ENCODE measurements at places on chromosomes 13 and 19.

GRCh38 chr13:50361282-50361681 is 346.0 kb downstream of the KCNRG start:
- no peak for DNase-seq

DNA sequence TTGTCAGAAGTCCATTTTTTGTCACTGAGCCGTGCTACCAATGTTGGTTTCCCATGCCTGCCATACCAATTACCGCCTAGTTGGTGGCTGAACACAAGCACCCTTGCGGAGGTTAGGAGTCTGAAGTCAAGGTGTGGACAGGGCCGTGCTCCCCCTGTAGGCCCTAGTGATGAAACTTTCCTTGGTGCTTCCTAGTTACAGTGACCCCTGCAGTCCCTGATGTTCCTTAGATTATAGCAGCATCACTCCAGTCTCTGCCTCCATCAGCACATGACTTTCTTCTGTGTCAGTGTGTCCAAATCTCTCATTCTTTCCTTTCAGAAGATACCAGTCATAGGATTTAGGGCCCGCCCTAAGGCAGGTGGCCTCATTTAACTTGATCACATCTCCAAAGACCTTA is 99.0 kb downstream of the MYO16 start:
- no peak for DNase-seq

DNA sequence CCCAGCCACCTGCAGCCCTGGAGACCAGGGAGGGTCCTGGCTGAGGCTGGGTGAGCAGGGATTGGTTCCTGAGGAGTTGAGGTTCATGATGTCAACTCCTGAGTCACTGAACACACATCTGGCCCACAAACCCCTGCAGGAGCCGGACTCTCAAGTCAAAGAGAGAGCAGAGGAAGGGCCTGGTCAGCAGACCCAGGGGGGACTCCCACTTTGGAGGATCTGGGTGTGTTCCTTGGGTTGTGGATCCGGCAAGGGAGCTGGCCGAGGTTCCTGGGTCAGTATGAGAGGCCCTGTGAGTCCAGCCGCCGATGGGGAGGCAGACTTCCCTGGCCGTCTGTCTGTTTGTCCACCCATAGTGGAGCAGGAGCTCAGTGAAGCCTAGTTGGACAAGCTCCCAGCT is 4.0 kb downstream of the SLC7A10 start:
- no peak for DNase-seq

DNA sequence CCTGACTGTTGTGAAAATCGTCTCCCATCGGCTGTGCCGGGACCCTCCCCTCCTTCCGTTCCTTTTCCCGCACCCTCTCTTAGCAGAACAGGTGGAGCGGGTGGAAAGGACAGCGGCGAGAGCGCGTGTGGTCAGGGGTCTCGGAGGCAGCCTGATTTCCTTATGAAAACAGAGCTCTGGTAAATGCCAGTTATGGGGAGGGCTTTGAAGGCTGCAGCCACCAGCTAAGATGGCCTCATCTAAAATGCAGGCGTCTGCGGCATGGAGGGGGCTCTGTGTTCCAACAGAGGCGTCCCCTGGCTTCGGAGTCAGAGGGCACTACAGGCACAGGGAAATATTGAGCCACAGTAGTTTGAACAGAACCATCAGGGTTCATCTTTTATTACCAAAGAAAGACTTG is 93.8 kb upstream of the SOX1 start:
- DNase-seq, result no peak

- DNase-seq, result no peak
Measured at GRCh38 chr19:52028780-52029123, 573 bp upstream of the ZNF614 start.

DNA sequence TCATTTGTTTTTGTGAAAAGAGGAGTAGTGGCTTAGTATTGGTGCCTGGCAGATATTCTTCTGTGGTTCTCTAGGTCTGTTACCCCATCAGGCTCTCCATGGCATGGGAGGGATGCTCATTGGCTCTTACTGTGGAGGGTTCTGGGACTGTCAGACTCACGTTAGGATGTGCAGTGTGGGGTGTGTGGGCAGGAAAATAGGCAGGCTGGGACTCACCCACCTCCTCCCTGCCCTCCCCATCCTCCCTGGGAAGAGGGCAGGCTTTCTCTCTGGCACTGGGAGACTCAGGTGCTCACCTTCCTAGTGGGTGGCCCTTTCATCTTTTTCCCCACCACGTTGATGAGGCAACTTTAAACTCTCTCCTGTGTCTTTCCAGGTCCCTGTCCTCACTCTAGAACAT is 44.2 kb downstream of the ZNF536 start:
- no peak for DNase-seq

DNA sequence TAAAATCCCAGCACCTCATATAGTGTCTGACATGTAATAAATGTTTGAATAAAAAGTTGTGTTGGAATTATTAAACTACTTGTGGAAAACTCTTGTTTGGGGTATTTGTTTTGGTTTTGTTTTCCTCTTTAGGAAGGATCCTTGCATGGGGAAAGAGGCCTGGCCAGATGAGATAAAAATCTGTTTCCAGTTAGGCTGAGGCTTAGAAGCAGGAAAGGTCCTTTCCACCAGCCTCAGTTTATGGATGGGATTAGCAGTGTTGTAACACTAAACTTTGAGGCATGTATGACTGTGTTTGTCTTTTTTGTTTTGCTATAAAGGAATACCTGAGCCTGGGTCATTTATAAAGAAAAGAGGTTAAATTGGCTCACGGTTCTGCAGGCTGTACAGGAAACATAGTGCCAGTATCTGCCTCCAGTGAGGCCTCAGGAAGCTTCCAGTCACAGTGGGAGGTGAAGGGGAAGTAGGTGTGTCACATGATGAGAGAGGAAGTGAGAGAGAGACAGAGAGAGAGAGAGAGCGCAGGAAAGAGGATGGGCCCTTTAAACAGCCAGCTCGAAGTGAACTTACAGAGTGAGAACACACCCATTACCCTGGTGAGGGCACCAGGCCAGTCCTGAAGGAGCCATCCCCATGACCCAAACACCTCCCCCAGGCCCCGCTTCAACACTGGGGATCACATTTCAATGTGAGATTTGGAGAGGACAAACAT is 21.6 kb downstream of the SPATA13 start:
- DNase-seq, result no peak

GRCh38 chr13:108269601-108270328 is at the start of gene TNFSF13B:
TNFSF13B (plus strand) TSS chr13:108269718; CDS start chr13:108269896, 178 bp downstream.
- DNase-seq, result peak; percentile 89
